ENCODE measurements at places on chromosomes 5 and 9.

GRCh38 chr9:13675638-13676000 is 396.1 kb upstream of the MPDZ start:
- DNase-seq, result no peak

DNA sequence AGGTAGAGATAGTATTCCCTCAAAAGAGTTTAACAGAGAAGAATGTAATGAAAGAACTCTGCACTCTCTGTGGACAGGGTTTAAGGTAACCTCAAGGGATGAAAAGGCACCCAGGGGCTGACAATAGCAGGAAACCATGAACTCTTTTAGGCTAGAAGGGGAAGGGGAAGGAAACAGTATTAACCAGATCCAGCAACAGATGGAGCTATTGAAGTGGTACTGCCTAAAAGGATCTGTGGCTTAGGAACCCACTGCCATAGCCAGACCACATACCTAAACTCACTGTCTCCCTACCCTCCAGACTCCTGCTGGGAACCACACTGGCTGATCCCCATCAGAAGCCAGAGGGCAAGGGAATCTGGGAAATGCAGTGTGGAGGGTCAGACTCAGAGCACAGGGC is 35.5 kb downstream of the PLGRKT start:
- no peak for DNase-seq

GRCh38 chr9:108466304-108466703 is 389.5 kb downstream of the ACTL7B start:
- DNase-seq, result no peak

DNA sequence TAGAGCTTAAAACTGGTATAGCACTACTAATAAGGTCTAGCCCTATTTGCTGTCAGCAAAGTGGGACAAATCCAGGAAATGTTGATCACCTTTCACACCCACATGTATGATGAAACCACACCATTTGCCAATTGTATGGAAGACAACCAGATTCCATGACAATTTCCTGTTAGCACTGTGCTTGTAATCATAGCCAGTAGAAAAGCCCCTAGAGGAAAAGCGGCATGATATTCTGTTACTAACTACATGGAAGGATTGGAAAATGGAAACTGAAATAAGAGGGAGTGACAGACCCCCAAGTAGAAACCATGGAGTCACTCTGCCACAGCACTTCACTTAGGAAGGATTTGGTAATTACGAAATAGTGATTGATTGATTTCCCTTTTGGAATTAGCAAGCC is 923 bp downstream of the SPATA6L start:
- DNase-seq, result no peak

GRCh38 chr9:27564670-27565069 is 8.6 kb downstream of the C9orf72 start:
- DNase-seq, result no peak

DNA sequence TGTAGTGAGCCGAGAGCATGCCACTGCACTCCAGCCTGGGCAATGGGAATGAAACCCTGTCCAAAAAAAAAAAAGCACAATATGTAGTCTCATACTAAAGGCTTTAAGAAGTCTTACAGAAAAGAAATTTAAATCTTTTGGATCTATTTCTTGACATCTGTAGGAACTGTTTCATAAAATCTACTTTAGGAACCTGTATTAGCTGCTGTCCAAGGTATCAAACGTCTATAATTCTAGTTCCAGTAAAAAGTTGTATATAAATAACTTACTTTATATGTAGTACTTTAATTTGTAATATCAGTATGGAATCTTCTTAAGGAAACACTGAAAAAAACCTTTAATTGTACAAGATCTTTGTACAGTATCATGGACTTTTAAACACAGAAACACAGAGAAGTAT is 106.8 kb upstream of the RASGRF2 start:
- no peak for DNase-seq

GRCh38 chr9:77453825-77454647 is 194.1 kb downstream of the GNA14 start:
- no peak for DNase-seq

DNA sequence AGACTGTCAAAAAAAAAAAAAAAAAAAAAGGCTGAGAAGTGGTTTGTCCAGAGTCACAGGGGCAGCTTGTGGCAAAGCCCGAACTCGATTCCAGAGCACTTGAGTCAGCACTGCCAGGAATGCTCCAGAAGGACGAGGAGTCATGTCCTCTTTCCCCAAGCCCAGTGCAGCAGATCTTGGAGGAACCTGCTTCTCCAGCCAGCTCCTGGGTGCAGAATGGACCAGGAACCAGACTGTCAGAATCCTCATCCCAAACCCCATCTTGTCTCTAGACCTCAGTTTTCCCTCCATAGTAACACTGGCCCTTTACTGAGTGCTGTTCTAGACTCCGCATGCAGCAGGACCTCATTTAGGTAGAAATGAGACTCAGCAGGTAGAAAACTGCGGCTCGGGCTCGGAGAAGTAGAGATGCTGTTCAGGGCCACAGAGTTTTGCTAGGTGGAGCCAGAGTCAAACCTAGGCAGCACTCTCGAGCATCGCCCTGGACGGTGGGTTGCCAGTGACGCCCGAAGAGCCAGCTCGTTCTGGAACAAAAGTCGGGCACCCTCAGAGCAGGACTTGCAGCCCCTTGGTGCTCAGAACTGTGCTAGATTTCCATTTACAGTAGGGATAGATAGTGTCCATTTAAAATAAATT is 15.4 kb downstream of the CD74 start:
- DNase-seq, result no peak

GRCh38 chr5:147454996-147455677 is 54.7 kb downstream of the DPYSL3 start:
- no peak for DNase-seq

DNA sequence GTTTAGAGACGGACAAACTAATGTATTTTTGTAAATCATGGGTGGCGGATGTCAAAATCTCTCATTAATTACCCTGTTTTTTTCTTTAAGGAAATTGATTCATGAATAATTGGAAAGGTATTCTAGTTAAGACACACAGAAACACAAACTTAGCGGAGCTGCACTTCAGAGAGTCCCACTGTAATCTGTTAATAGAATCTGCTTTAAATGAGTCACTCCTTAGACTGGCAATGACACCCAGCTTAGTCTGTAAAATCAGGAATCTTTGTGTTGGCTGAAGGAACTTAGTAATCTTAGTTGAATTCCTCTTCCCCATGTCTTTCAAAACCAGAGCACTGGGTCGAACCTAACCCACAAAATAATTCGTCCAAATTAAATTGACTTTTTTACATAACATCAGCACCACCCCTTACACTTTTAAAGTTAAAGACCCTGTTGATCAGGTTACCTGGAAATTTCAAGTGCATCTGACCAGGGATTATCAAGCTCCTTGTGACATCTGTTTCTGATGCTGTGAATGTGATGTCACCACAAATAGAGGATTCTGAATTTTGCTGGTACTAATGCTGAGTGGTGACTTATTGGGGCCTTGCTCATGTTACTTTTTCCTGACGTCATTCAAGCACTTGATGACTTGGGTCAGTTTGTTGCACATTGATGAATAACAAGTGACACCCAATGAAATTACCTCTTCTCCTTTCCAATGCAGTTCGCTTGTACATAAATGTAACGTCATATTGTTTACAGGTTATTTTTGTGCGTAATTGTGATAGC is 313.6 kb downstream of the KCTD16 start:
- no peak for DNase-seq

- no peak for DNase-seq
Measured at GRCh38 chr5:63175850-63176249, 597.2 kb downstream of the LRRC70 start.

DNA sequence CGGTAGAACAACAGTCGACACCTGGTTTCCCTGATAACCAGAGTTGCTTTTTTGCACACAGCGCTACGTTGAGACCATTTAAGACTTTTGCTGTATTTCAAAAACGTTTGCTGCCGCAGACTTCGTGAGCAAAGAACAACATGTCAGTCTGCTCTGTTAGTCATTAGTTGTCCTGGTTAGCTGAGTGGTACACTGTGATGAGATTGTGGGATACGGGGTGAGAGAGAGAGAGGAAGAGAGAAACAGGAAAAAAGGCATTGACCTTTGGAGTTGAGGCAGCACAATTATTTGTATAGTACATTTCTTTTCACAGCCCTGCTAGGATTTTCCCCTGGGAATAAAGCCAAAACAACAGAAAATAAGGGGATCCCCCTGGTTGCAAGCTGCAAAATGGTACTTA is 306.1 kb upstream of the WWC1 start:
- DNase-seq, result no peak

GRCh38 chr9:31824860-31825259 is 559.6 kb upstream of the ACO1 start:
- no peak for DNase-seq

DNA sequence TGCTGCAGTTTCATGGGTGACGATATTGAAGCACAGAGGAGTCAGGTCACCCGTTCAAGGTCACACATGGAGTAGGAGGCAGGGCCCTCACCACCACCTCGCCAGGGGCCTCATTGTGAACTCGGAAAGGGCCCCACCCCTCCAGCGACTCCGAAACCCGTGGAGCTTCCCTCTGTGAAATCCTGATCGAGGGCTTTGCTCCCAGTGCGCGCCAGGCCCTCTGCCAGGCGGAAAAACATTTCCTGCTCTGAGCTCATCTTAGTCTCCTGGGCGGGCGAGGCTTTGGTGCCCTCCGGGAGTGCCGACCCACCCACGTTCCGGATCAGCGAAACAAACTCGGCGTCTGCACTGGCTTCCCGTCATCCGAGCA is 75.0 kb upstream of the FCN1 start:
- no peak for DNase-seq

- peak; percentile 19 for DNase-seq
Measured at GRCh38 chr9:120490888-120491595, 88.9 kb downstream of the CDK5RAP2 start.

DNA sequence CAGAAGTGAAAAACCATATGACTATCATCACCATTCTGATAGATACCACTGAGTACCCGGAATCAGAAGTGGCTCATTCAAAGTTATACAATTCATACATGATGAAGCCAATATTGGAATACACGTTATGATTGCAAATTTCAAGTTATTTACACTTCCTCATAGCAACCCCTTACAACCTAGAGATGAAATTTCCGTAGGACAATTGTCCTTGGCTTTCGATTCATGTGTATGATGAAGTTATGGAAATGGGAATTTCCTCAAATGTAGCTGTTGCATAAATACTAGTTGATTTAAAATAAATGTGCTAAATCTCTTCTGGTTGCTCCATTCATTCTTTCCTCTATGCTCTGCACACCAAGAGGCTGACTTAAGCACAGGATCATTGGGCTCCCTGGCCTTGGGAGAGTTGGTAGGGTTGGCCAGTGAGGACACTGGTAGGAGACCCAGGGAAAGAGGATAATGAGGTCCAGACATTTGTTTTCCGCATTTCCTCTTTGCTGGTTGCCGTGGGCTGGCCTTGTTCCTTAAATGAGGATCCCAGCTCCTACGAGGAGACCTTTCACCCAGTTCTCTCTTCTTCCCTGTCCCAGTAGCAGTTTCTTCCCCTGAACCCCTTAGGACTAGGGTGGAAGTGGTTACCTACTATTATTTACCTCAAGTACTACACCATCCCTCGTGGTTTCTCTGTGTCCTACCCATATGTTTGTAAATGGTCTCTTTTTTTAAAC is 90.3 kb downstream of the ZNF474 start:
- no peak for DNase-seq

DNA sequence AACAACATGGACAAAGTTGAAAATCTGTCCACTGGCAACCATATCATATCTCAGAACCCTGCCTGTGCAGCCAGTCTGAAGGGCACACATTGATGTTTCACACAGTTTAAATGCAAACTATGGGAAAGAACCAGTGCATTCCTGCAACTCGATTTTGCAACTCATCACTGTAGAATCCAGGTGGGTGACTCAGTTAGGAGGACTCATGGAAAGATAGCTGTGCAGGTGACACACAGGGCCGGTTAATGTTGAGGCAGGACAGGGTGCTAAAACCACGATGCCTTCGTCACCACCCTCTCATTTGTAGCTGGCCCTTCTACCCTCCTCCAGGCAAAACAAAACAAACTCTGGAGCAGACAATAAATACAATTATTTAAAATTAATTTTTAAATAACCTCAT is 62.8 kb downstream of the TLE1 start:
- no peak for DNase-seq

GRCh38 chr5:127876384-127876783 is 173.2 kb downstream of the CCDC192 start:
- no peak for DNase-seq

DNA sequence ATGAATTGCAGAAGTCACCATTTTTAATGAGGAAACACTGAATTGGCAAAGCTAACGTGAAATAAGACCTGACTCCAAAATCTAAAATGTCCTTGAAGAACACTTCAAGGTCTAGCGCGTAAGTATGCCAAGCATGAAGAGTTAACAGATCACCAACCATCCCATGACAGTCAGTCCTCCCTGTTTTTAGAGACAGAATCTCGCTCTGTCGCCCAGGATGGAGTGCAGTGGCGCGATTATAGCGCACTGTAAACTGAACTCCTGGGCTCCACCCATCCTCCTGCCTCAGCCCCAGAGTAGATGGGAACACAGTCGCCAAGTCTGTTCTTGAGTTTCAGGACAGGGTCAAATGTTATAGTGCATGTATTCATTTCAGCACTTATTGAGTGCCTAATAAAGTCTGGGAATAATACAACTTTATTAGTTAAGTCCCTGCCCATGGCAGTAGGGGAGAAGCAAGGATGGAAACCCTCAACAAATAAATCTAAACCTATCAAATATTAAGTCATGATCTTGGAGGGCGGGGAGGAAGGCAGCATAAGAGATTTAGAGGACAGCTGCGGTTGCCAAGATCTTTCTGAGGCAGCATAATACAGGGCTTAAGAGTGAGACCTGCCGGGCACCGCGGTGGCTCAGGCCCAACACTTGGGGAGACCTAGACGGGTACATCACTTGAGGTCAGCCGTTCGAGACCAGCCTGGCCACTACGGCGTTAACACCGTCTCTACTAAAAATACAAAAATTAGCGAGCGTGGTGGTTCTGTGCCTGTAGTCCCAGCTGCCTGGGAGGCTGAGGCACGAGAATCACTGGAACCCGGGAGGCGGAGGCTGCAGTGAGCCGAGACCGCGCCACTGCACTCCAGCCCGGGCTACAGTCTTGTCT is 1.1 kb downstream of the ATPSCKMT start:
- DNase-seq, result no peak

- DNase-seq, result no peak
Measured at GRCh38 chr5:150774145-150774544, 4.4 kb upstream of the SMIM3 start.

DNA sequence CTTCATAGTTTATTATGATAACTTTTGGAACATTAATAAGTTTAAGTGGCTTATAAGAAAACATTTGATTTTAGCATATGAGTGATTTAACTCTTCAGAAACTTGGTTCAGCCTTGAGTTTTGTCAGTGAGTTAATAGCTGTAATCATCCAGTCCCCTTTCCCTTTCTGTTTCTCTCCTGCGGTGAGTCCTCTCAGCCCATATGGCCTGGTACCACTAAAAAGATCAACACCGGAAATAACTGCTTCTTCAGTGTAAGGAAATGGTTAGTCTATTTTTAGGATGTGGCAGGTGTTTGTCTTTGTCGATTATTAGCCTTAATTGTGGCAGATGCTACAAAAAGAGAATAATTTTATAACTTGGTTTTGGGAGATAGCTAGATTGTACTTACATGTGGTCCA is 120.2 kb upstream of the GRHPR start:
- DNase-seq, result peak; percentile 89

Data from GM12864 (cell line).